Activated T-cell treated with anti-CD3 and anti-CD28 coated beads, Interleukin-2, amount 50 U/mL, for 72 hours (primary cell): ENCODE measurements at places on chromosomes 3 and 15. TPM values are rescaled to one million over a fixed set of nuclear protein-coding genes. Genes with fewer than 3 reads are reported as not detected.

DNA sequence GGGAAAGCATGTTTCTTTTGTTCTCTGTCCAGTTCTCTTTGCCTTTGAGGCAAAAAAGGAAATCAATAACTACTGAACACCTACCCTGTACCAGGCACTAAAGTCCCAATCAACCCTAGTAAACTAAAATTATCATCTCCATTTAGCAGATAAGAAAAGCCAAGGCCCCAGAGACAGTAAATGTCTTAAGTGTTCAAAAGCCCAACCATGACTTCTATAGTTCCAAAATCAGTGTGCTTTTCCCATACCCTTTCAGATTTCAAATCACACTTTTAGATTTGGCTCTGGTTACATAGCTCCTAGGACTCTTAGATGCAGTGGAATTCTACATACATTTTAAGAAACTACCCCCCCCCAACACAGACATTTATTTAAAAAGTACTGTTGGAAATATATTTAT lies 63.5 kb downstream of the UACA start:
- DNase-seq: no peak

MNS1 gene
- total RNA-seq: not detected

DNA sequence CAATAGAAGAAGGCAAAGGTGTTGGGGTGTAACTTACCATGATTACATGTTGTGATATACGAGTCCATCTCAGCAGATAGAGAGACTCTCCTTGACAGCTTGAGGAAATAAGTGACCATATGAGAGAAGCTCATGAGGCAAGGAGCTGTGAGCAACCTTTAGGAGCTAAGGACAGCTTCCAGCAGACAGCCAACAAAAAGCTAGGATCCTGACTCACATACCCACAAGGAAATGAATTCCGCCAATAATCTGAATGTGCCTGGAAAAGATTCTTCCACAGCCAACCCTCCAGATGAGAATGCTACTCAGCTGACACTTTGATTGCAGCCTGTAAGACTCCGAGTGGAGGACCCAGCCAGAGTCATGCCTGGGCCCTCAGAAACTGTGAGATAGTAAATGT lies 339.6 kb upstream of the TPRG1 start:
- no peak for DNase-seq

DNA sequence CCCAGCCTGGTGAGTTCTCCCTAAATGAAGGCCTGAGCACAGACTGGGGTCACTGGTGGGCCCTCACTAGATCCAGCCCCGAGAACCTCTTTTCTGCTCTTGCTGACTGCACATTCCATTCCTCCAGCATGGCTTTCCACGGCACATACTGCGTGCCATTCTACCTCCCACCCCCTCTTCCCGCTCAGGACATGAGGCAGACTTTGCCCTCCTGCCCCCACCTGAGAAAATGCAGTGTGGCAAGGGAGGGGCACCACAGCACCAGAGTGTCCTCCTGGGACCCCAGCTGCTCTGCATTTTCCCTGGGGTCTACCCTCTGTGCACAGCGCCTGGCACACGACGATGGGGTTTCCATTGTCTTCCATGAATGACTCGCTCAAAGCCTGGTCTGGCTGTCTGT lies 6.1 kb upstream of the SLCO2A1 start:
- no peak for DNase-seq

GRCh38 chr15:70137967-70138366 lies 40.2 kb upstream of the TLE3 start:
- DNase-seq: no peak

DNA sequence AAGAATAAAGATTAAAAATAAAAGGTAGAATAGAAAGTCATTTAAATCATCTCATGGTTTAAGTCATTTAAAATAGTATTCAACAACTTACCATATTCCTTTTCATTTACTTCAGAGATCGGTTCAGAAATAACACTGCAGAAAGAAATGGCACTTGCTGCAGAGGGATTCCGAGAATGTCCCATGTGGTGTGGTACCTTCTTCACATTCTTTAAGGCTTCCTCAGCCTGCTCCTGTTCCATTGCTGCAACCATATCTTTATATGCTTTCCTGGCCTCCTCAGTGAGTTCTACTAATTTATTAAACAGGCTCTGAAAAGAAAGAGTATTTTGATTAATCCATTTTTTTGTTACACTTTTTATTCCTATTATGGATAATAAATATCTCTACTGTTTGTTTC lies 32.6 kb upstream of the SHC4 start:
- no peak for DNase-seq
